Stimulated activated CD8-positive, alpha-beta memory T cell treated with anti-CD3 and anti-CD28 coated beads, Interleukin-4, amount 100 ng/mL, for 4 hours (primary cell): ENCODE measurements at places on chromosomes 2 and 18.

DNA sequence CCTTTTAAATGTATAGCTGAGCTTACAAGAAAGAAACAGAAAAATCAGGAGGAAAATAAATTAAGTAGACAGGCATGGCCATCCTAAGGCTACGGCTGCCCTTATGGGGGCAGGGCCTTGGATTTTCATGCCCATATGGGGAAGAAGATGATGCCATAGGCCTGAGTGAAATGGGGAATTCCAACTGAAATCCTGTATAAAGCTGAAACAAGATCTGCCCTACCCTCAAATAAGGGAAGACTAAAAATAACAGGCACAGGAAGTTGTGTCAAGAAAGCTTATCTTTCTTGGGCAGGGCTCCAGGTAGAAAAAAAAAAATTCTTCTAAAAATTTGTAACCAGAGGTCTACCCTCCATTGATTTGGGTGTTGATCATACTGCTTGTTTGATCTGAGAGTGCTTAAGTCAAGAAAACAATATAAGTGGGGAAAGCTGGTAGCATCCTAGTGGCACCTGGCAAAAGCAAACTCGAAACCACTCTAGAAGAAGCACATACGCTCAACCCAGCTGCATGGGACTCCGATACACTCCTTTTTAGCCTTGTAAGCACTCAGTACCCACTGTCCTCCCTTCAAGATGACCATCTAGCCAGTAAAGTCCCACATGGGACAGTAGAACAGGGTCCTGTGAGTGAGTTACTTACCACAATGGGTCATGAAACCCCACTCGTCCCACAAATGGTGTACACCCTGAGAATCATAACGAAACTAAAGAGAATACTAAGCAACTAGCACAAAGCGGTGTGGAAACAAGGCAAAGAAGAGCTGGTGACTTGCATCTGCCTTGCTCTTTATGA lies 22.3 kb downstream of the DNAH7 start:
- DNase-seq, result no peak

- DNase-seq, result no peak
Observed at GRCh38 chr2:192161656-192162290, 33.0 kb downstream of the TMEFF2 start.

GRCh38 chr18:79588636-79589481 lies 90.7 kb upstream of the CTDP1 start:
- DNase-seq, result no peak

GRCh38 chr2:226652983-226653765 lies 146.4 kb downstream of the IRS1 start:
- DNase-seq, result no peak

DNA sequence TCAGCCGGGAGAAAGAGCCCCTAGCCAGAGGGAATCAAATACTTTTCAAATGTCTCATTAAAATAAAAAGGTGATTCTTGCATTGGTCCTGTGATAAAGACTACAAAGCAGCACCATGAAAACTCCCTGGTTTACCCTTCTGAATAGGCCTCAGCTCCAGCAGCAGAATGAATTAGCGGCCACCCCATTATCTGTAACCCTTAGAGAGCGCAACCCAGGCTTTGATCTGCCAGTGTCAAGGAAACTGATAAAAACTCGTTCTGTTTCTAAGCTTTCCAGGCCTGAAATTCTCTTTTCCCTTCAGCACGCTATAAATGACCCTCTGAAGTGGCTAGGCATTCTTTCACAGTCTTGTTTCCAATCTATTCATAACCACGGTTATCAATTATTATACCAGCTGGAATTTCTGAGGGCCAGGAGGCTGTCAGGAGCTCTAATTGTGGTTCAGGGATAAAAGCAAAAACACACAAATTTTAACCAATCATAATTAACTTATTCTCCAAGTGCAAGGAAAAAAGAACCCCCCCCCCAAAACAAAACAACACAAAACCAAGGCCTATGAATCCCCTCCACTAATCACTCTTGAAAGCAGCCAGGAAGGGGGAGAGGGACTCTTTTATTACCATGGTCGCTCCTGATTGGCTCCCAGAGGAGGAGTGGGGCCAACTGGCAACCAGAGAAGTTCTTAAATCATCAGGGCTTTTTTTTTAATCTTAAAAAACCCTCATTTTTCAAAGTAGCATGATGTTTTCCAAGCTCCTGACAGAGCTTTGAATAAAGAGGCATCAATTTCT lies 258.9 kb downstream of the CYRIA start:
- no peak for DNase-seq

DNA sequence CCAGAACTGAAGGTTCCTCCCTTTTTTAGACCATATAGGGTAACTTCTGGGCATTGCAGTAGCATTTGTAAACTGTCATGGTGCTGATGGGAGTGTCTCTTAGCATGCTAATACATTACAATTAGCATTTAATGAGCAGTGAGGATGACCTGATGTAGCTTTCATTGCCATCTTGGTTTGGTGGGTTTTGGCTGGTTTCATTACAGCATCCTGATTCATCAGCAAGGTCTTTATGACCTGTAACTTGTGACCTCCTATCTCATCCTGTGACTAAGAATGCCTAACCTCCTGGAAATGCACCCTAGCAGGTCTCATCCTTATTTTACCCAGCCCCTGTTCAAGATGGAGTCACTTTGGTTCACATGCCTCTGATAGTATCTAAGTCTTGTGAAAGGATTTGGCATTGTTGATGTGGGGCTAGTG lies 159.0 kb downstream of the TMX3 start:
- no peak for DNase-seq

- DNase-seq, result no peak
Observed at GRCh38 chr2:78260861-78261260, 738.7 kb upstream of the LRRTM4 start.

DNA sequence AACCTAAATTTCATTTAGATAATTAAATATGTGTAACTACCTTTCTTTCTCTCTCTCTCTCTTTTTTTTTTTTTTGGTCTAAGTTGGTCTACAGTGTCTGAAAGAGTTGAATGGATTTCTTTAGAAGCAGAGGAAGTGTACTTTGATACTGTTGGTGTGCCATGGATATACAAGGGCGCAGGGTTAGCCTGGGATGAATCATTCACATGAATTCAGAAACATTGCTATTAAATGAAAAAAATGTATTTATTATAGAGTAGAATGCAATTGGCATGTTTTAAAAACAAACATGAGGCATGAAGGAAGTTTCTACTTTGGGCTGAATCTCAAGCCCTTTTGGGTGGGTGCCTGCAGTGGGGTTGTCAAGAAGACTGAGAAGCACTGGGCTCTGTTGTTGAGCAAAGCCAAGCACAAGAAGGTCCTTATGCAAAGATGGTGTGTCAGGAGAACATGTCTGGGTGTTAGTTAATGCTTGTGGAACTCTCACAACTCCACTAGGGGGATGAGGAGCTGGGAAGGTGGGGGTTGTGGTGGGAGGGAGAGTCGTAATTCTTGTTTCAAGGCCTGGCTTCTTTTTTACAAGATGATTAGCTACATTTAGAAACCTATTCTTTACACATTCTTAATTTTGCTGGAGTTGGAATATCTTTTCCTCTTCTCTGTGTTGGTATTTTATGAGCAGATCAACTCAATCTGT lies 57.9 kb downstream of the LYPD6 start:
- no peak for DNase-seq

DNA sequence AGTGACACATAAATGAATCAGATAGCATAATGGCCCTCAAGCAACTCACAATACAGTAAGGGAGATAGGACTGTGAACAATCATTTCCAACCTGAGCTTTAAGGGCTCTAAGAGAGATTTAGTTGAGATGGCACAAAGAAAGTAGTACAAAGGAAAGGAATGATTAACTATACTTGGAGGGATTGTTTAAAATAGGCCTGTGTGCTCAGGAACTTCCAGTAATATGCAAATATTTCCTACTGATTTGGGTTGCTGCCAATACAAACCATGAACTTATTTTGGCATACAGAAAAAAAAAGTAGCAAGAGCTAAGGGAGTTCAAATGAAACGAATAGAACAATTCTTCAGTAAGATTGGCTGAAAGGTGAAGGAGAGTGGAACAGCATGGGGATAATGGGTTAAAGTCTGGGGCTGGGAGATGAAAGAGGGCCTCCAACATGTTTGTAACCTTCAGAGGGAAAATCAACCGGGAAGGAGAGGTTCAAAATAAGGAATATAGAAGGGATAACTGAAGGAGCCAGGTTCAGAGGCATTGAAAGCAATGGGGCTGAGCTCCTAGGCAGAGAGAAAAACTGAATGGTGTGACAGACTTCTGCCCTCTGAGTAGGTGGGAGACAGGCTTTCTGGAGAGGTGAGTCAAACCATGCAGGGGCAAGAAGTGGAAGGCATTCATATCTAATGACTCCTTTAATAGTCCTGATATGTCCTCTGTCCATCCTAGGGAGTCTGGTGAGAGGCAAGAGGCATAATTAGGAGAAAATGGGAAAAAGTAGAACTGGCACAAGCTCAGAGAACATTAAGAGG lies 83.5 kb downstream of the DNAH7 start:
- no peak for DNase-seq

DNA sequence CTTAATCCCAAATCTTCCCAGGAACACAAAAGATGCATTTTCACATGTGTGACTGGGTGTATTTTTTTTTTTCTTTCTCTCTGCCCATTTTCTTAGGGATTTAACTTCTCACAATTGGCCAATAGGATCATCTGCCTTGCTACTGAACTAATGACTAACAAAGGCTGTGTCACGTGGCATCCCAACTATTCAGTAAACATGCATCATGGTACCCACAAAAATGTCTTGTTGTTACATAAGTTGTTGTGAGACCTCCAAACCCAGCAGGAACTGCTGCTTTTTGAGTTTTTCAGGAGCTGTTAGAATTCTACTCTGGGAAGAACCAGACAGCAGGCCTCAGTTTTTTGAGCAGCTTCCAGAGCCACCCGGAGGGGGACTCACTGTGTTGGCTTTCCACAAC lies 31.9 kb downstream of the GAD1 start:
- DNase-seq, result no peak

DNA sequence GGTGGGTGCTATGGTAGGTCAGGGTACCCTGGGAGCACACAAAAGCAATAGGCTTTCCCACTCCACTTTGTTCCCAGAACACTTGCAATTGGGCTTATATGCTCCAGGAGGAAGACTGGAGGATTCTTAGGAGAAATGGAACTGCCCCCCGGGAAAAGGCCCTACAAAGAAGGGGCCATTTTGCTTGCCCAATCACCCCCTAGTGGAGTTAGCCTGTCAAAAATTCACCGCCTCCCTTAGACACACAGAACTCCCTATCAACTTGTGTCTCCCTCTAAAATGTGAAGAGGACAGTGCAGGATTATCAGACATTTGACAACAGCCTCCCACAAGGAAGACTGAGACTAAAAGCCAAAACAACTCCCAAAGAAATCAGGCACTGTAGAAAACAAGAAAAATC lies 36.5 kb downstream of the NLRC4 start:
- no peak for DNase-seq

DNA sequence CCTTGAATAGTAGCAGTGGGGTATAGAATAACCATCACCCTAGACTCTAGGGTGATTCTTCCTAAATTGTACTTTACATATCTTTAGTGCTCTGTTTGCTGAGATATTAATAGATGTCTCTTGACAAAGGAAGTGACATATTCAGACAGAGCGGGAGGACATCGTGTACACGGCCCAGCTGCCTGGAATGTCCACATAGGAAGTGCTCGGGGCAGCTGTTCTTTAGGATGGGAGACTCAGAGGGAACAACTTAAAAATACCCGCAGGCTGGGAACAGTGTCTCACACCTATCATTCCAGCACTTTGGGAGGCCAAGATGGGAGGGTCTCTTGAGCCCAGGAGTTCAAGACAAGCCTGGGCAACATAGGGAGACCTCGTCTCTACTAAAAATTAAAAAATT lies 206.1 kb downstream of the FAM210A start:
- DNase-seq, result no peak

- DNase-seq, result no peak
Observed at GRCh38 chr2:65049010-65049639, 7.1 kb upstream of the CEP68 start.

DNA sequence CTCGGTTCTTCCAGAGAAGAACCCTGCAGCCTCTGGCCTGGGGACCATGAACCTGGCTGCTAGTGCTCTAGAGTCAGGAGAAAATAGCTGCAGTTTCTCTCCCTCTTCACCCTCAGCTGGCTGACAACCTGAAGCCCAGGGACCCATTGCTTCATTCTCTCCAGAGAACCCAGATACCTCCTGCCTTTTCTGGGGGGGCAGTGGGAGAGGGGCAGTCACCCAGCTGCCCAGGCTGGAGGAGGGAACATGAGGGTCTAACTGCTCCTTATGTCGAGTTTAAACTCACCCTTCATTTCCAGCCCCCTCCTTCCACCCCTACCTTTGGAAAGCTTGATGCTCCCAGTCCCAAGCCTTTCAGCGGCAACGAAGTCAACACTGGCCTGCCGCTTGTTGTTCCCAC lies 7.6 kb upstream of the ZFAND2B start:
- no peak for DNase-seq

GRCh38 chr2:98379311-98380202 lies 33.3 kb downstream of the CNGA3 start:
- no peak for DNase-seq

GRCh38 chr2:151381266-151381665 lies 23.9 kb downstream of the TNFAIP6 start:
- DNase-seq, result no peak

GRCh38 chr18:47999801-48000248 lies 69.4 kb upstream of the SMAD2 start:
- DNase-seq, result no peak

DNA sequence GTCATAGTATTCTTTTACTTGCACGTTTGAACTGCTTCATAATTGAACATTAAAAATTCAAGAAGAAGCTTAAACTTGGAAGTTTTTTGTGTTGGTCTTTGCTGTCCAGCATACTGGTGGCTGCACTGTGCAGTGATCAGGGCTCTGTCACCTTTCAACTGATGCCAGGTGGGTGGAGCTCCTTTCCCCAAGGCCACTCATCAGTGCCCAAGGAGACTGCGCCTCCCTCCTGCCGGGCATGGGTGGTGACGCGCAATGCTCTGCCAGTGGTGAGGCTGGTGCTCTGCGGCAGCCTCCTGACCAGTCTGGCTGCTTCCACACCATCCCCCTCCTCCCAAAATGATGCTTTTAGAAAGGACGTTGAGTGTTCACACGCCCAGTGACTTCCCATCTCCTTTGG lies 16.0 kb upstream of the LDLRAD4 start:
- no peak for DNase-seq

DNA sequence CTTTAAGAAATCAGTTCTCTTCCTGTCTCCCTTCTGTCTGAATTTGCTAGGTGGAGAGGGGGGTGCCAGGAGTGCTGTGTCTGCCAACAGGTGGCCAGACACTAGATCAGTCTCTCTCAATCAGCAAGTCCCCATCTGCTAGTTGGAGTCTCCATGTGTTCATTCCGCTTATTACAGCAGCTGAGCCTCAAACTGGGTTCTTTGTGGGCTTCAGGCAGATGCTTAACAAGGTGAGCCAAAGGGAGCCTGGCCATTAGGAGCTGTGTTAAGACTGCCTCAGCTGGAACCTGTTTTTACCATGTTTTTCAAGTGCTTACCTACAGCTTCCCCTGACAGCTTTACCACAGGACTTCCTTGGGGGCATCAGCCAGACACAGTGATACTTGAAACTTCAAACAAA lies 401.9 kb downstream of the LRP1B start:
- DNase-seq, result no peak

- no peak for DNase-seq
Observed at GRCh38 chr2:128177315-128177714, 86.3 kb downstream of the UGGT1 start.
